Amygdala (tissue), 56 donors: ENCODE measurements at places on chromosomes 4 and X.

GRCh38 chr4:184755278-184755677 lies 21.4 kb upstream of the CENPU start:
- no peak for DNase-seq

DNA sequence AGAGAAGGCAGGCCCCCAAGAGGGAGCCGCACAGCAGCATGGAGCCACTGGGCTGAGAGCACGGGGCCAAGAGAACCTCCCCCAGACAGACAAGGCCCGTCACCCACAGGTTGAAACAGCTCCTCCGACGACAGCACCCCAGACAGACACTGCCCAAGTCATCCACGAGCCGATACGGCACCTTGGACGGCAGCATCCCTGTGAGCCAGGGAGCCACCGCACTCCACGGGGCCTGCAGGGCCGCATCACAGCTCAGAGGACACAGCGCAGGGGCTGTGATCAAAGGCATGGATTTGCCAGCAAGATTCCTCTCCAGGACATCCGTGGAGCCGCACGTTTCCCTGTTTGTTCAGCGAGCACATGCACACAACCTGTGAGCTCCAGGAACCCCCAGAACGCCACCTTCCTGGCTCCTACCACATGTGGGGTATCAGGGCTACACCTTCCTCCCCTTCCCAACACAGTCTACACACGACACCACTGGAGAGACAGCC lies 3.9 kb downstream of the CTBP1 start:
- DNase-seq = no peak

- no peak for DNase-seq
These were observed 53.3 kb downstream of the FBXL5 start for GRCh38 chr4:15601862-15602261.

GRCh38 chr4:98519268-98519977 lies 139.0 kb downstream of the TSPAN5 start:
- DNase-seq = no peak

GRCh38 chrX:136906921-136907510 lies 26.5 kb upstream of the RBMX start:
- DNase-seq = no peak

DNA sequence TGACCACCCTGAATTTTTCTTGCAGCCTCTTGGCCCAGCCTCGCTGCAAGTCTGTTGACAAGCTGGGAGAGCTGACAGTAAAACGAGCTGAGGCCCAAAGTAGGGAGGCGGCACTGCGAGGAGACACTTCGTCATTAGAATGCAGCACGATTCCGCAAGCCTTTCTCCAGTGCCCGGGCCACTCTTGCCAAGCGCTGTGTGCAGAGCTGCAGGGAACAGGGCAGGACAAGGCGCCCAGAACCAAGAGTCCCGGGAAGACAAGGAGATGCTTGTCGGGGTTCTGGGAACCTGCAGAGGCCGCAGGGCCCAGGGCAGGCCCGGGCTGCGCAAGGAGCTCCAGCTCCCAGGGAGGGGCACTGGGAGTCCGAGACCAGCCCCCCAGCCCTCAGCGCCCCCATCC lies 187.1 kb downstream of the BCOR start:
- DNase-seq = peak; percentile 39

- peak; percentile 67 for DNase-seq
These were observed 43.6 kb downstream of the TSC22D3 start for GRCh38 chrX:107731831-107732502.

- DNase-seq = no peak
These were observed 2.5 kb downstream of the DCK start for GRCh38 chr4:70996018-70996360.

DNA sequence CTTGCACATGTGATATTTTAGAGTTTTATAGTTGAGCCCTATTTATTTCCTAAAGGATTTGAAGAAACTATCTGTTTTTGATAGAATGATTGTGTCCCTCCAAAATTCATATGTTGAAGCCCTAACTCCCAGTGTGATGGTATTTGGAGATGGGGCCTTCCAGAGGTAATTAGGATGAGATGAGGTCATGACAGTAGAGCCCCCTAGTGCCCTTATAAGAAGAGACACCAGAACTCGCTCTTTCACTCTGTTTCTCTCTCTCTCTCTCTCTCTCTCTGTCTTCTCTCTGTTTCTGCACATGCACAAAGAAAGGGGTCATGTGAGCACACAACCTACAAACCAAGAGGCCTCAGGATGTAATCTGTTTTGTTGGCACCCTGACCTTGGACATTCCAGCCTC lies 921.9 kb upstream of the DIAPH2 start:
- no peak for DNase-seq

GRCh38 chr4:139977838-139978609 lies 176.0 kb downstream of the MAML3 start:
- DNase-seq = no peak

- DNase-seq = peak; percentile 27
These were observed 88.4 kb upstream of the NAP1L5 start for GRCh38 chr4:88786011-88786410.

DNA sequence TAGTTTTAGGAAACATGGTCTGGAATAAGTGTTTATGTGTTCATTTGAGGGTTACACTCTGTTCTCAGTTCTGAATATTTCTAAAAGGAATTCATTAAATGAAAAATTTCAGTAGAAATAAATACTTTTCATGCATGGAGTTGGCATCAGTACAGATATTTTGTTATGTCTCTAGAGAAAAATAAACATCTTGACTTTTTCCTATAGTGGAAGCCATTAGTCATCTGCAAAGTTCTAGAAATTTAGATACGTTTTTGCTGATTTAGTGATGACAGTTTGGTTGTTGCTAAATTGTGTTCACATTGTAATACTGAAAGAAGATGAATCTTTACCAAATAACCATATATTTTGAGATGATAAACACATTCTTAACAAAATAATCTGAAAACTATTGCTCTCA lies 268.2 kb upstream of the TEX13A start:
- no peak for DNase-seq

GRCh38 chr4:174281182-174281737 lies 2.2 kb downstream of the FBXO8 start:
- DNase-seq = no peak

DNA sequence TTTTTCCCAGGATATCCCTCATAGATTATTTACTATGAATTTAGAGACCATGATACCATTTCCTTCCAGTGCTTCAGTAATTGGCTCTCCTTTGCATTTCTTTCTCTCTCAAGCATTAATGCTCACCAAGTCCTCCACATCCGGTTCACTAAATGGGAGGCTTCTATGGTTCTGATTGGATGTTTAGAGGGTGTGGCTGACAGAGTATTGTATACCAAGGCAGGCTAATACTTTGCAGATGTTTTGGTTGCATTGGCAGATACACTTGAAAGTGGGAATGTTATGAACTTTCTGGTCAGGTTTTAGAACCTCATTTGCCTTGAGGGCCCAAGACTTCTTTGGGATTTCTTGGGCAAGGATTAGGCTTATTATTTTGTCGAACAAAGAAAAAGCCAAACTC lies 24.2 kb downstream of the CBLL2 start:
- no peak for DNase-seq

GRCh38 chr4:189785257-189785656 lies 155.4 kb upstream of the FRG1 start:
- DNase-seq = no peak

GRCh38 chr4:168071304-168071703 lies 21.0 kb upstream of the ANXA10 start:
- no peak for DNase-seq

DNA sequence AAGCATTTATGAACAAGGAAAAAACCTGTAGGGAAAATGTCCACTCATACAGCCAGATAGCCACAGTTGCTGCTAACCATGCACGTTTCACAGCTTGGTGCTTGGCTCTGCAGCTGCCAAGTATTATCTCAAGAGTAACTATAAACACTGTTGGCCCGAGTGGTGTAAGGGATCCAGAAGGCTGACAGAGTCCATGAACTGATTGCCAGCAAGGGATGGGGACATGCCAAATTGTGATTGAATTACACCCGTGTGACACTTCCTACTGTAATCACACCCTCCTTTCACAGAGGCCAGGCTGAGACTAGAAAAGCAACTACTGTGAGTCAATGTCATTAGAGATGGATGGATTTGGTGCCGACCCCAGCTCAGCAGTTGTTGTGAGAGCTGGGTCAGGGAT lies 223.9 kb upstream of the ANKRD50 start:
- DNase-seq = no peak

- no peak for DNase-seq
These were observed 118.2 kb downstream of the PHF8 start for GRCh38 chrX:53926030-53926429.

DNA sequence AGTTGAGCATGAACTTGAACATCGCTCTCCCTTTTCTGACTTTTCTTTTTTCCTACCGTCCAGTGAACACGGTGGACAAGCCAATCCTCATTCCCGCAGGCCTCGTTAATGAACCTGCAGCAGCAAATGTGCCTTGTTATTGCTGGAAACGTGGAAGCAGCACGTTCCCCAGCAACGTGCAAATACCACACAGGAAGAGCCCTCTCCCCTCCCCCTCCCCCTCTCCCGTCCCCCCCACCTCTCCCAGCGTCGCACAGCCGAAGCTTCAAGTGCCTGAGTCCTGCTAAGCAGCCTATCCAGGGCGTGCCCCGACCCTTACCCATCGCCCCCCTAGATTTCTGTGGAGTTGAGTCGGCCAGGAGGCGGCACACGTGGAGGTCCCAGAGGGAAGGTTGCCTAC lies 219.9 kb downstream of the BCOR start:
- DNase-seq = no peak

- DNase-seq = no peak
These were observed 135.0 kb downstream of the REELD1 start for GRCh38 chr4:146349306-146349705.

- DNase-seq = no peak
These were observed 732.5 kb downstream of the ARAP2 start for GRCh38 chr4:35511851-35512250.

GRCh38 chr4:47651231-47651630 lies 166.2 kb downstream of the ATP10D start:
- DNase-seq = no peak

- DNase-seq = no peak
These were observed 158.5 kb downstream of the ZNF518B start for GRCh38 chr4:10298681-10299080.

DNA sequence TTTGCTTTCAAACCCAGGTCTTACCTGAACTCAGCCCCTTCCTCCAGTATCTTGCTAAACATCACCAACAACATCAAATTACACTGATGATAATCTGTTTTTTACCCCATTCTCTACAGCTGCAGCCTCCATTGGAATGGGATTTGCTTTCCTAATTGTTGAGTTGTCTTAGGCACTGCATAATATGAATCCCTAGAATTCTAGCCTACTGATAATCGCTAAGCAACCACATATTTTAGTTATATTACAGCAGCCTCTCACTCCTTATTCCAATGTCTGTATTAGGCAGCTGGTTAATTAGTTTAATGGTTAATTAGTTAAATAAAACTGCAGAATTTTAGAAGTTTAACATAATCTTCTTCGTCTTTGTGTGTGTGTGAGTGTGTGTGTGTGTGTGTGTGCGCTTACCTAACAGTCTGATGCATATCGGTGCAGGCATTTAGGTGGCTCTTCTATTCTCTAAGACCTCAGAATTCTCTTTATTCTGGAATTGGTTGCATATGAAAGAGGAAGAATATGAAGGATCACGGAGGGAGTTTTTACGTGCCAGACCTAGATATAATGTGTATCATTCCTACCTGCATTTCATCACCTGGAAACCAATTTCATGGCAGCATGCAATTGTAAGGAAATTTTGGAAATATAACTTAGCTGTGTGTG lies 5.3 kb upstream of the COMMD8 start:
- no peak for DNase-seq

- no peak for DNase-seq
These were observed 73.2 kb downstream of the SLC4A4 start for GRCh38 chr4:71411981-71412380.

- no peak for DNase-seq
These were observed 8.2 kb upstream of the SMPX start for GRCh38 chrX:21766101-21766500.

DNA sequence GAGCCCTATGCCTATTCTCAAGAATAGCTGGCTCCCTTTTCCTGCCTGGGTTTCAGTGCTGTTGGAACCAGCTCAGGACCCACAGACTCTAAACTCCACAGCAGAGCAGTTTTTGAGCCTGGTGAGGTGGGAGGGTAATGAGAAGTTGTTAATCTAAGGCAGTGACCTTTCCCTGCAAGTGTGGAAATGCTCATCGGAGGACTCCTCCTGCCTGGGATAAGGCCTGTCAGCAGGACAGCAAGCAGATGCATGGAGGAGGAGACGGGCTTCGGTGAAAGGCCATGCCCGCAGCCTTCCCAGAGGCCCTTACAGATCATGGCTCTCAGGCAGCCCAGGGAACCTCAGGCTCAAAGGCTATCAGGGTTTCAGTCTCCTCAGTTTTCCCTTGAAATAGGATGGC lies 70.0 kb upstream of the SHISA3 start:
- no peak for DNase-seq

DNA sequence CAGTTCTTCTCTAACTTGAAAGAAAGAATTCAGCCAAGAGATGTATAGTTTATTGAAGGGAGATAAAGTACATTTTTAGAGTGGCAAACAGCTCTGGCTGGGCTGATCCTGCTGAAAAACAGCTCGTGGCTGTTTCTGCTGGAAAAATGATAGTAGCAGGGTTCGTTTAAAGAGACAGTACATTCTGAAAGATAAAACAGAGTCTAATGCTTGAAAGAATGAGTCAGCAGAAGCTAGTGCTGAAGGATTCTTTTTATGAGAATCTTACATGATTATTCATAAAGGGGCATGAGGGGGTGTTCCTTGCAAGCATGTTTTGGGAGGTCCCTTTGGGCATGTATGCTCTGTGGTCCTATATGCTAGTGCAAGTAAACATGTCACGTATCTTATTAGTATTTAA lies 790.0 kb downstream of the PCDH18 start:
- no peak for DNase-seq

- no peak for DNase-seq
These were observed 7.6 kb upstream of the USP53 start for GRCh38 chr4:119204916-119205315.

DNA sequence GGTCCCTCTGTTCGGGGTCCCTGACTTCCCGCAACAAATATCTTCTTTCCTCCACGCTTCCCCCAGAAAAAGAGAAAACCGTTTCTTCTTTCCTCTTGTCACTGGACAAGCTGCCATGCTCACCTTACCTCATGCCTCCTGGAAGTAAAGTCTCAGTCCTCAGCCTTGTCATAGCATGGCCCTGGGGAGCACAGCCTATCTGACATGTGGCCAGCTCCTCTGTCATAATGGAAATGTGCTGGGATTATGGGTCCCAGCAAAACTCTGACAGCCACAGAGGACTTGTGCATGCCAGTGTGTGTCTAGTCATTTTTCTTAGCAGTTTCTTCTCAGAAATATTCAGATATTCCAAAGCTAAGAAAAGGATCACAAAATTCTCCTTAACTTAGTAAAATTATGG lies 122.4 kb downstream of the AASDH start:
- DNase-seq = no peak
